ENCODE measurements at places on chromosomes 6 and 20.

DNA sequence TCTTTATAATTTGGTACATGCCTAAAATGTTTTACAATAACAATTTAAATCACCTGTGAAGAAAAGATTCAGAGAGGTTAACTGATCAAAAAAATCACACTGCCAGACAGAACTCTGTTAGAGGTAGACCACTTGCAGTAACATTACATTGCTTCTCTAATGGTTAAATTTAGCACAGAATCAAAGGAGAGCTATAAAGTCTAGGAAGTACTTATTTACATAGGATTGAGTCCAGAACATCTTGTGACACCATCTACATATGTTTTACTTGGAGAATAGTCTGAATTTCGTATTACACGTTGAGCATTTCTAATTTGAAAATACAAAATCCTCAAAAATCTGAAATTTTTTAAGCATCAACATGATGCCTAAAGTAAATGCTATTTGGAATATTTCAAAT, 17.2 kb upstream of the TBC1D20 start:
- no peak for DNase-seq

DNA sequence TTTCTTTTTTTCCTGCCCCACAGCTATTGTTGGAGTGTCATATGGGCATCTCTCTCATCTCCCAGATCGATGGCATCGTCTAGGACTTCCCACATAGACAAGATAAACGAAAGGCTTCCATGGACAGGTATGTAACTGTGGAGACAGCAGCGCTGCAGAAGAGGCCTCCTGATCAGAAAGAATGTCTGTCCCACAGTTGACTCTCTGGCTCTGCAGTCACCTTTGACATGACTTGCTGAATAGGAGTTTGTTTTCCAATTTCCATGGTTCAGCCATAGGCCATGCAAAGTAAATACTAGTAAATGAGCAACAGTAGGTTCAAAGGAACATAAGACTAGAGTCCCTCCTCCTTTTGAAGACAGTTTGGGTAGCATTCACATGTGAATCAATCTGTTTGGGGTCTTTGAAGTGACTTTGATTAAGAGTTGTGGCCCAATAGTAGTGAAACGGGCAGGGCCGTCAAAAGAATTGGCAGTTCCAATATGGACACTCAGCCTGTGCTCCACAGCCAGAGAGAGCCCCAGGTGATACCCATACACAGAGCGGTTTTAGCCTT, 134.7 kb upstream of the IFNGR1 start:
- DNase-seq: no peak

GRCh38 chr6:159762681-159763293, 942 bp downstream of the ACAT2 start:
- DNase-seq: no peak

DNA sequence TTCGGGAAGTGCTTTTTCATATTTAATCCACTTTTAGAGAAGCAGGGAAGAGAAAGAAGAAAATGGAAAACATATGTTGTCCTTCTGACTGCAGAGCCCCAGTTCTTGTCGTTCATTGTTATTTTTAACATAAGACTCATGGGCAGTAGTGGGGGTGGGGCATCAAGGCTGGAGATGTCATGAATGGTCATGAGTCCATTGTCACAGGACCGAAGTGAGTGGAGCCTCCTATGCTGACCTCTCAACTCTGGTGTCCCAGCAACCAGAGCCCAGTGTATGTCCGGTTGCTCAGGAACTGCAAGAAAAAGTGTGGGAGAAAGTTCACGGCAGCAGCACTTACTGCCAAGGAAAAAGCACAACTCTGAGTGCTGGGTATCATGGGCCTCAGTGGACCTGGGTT, 108.6 kb downstream of the BANF2 start:
- no peak for DNase-seq

DNA sequence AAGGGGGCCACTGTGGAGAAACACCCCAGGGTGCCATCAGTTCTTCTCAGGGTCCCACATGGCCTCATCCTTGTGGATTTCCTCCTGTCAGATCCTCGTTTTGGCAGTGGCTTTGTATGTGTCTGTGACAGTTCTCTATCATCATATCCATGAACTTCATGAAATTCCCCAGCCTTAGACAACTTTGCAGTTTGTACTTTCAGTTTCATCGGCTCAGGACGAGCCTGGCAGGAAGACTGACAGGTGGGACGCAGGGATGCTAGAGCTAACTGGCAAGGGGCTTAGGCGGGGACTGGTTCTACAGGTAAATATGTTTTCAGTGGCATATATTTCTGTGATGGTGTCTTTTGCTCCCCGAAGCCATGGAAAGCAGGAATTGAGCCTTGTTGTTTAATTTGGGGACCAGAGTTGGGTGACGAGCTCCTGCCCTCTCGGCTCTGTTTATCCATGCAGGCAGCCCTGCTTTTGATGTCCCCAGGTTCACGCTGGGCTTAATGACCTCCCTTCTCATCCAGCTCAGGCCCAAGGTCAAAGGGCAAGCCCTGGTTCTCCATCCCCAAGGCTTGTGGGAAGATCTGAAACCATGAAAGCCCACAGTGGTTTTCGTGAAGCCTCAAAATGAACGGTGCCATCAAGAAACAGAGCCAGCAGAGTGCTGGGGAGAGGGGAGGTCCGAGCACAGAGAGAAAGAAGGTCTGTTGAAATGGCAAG, 11.2 kb downstream of the SDCBP2 start:
- no peak for DNase-seq

Data from dorsolateral prefrontal cortex (tissue), 122 donors.